Activated CD4-positive, alpha-beta memory T cell treated with anti-CD3 and anti-CD28 coated beads, Interleukin-2, amount 10 ng/mL, durations not matched to agents 7 days and 5 days (primary cell): ENCODE measurements at places on chromosomes 5 and 9. TPM values are rescaled to one million over a fixed set of nuclear protein-coding genes. Genes with fewer than 3 reads are reported as not detected.

DNA sequence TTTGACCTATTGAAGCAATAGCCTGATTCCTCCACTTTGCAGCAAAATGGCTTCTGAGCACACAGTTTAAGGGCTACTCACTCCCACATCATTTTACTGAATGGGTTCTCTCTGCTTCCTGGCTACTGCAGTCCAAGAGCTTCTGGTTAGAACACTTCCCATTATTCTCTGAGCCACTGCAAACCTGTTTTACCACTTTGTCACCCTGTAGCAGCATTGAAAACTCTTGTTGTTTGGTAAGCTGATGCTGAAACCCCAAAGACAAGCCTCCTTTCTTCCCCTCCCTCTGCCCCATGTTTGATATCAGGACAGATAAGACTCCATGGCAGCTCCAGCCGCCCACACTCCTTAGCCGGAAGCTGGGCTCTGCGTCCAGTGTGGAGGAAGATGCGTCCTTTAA lies 84.4 kb upstream of the RARS1 start:
- DNase-seq, result no peak
- H3K4me3 ChIP-seq, result no peak overlapping the region
- H3K36me3 ChIP-seq, result no peaks in the 10 kb centered on the region
- peaks cover 15% of the 10 kb centered on the region for H3K27me3 ChIP-seq
- no peaks in the 10 kb centered on the region for H3K4me1 ChIP-seq

Gene ZNF879
- total RNA-seq, result 4.7 TPM

DNA sequence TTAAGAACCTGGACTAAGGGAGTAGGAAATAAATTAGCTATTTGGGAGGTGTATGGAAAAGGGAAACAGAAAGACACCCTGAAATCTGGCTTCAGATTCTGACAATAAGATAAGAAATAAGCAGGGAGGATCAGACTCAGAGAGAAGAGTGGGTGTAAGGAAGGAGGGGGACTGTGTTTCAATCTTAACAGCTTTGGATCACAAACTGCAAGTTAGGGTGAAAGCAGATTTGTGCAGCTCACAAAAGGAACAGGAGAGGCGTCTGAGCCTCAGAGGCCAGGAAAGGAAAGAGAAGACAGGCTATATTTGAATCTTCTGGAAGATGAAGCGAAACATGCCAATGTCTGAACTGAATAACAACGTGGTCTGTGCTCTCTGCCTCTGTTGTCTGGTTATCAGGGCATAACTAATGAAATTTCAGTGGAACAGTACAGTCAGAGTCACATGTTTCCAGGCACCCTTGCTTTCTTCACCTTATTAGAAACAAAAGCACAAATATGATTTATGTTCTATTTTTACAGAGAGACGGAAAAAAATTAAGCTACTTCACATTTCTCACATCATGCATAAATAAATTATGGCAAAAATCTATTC lies 26.6 kb downstream of the SGTB start:
- DNase-seq, result no peak
- H3K36me3 ChIP-seq, result peaks cover 27% of the 10 kb centered on the region
- no peaks in the 10 kb centered on the region for H3K27me3 ChIP-seq
- no peaks in the 10 kb centered on the region for H3K4me1 ChIP-seq

- no peak overlapping the region for H3K27ac ChIP-seq
- no peaks in the 10 kb centered on the region for H3K36me3 ChIP-seq
- H3K4me3 ChIP-seq, result no peak overlapping the region
- H3K4me1 ChIP-seq, result no peaks in the 10 kb centered on the region
- no peak for DNase-seq
- H3K27me3 ChIP-seq, result peaks cover 18% of the 10 kb centered on the region
Measured at GRCh38 chr5:180160789-180161188, 48.2 kb downstream of the RASGEF1C start.

DNA sequence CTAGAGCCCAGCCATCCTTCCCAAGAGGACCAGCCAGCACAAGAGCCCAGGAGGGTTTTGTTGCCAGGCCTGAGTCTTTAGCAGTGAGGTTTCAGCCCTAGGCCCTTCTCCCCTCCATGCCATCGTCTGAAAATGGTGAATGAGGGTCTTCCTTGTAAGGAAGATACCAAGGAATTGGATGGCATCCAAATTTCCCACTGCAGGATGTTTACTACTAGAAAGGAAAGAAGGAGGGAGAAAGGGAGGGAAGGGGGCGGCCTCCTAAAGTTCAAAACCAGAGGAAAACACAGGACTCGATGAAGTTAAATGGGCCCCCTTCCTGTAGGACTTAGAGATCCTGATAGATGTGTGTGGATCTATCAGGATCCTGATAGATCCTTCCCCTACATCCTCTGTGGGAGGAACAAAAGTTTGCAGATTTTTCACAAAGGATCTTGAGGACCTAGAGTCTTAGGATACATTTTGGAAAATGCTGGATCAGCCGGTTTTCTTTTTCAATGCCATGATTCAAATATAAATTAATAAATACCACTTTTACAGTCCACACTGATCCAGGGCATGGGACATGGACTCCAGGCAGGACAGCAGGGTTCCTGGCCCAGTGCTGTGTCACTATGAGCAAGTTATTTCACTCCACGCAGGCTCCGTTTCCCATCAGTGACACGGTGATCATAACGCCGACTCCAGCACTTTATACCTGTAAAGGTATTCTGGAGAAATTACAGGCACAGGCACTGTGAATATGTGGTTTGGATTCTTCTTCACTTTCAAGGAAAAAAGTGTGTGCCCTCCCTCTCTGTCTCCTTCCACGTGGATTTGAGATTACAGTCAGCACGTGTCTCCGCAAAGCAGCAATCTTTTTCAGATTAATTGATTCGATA lies 40.9 kb downstream of the C5orf15 start:
- no peak overlapping the region for H3K27ac ChIP-seq
- H3K27me3 ChIP-seq, result no peaks in the 10 kb centered on the region
- H3K36me3 ChIP-seq, result no peaks in the 10 kb centered on the region
- H3K4me1 ChIP-seq, result peaks cover 24% of the 10 kb centered on the region
